ENCODE measurements at places on chromosomes 1 and 21. TPM values are rescaled to one million over a fixed set of nuclear protein-coding genes. Genes with fewer than 3 reads are reported as not detected.

DNA sequence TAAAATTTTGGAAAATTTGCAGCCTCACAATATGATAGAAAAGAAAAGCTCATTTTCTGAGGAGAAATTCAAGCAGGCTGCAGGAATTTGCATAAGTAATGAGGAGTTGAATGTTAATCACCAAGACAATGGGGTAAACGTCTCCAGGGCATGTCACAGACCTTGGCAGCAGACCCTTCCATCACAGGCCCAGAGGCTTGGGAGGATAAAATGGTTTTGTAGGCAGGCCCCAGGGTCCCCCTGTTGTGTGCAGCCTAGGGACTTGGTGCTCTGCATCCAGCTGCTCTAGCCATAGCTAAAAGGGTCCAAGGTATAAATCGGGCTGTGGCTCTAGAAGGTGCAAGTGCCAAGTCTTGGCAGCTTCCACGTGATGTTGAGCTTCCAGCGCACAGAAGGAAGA is 112.2 kb upstream of the FMN2 start:
- no peaks in the 10 kb centered on the region for H3K4me1 ChIP-seq
- H3K27ac ChIP-seq = no peak overlapping the region
- no peak overlapping the region for H3K4me3 ChIP-seq
- DNase-seq = no peak
- no peaks in the 10 kb centered on the region for H3K36me3 ChIP-seq

PCP4L1 gene
- not detected for total RNA-seq

GRCh38 chr21:45582128-45582527 is 39.9 kb upstream of the SLC19A1 start:
- H3K27ac ChIP-seq = no peak overlapping the region
- no peaks in the 10 kb centered on the region for H3K27me3 ChIP-seq
- DNase-seq = no peak
- no peaks in the 10 kb centered on the region for H3K4me1 ChIP-seq
- no peaks in the 10 kb centered on the region for H3K36me3 ChIP-seq
- no peak overlapping the region for H3K4me3 ChIP-seq

C8B gene
- not detected for total RNA-seq

CFHR5 gene
- total RNA-seq = not detected

All from naive thymus-derived CD4-positive, alpha-beta T cell (primary cell).